Activated naive CD4-positive, alpha-beta T cell treated with anti-CD3 and anti-CD28 coated beads, Interleukin-2, amount 50 U/mL, for 72 hours (primary cell): ENCODE measurements at places on chromosomes 7 and 10. TPM values are rescaled to one million over a fixed set of nuclear protein-coding genes. Genes with fewer than 3 reads are reported as not detected.

- no peak for DNase-seq
Observed at GRCh38 chr7:48337012-48337621, 165.9 kb downstream of the ABCA13 start.

EBLN1 gene
- total RNA-seq, result not detected

DNA sequence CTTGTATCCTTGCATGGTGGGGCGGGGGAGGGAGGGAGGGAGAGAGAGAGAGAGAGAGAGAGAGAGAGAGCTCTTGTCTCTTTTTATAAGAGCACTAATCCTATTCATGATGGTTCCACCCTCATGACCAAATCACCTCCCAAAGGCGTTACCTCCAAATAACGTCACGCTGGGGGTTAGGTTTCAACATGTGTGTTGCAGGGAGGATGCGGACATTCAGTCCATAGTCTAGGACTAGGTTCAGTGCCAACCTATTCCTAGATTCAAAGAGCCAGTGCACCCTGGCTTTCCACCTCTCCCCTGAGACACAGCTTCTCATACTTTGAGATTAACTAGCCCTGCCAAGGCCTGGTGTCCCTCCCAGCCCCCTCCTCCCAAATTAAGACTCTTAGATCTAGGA, 123.0 kb downstream of the GRK5 start:
- no peak for DNase-seq

AKR1C4 gene
- total RNA-seq, result not detected

- no peak for DNase-seq
Observed at GRCh38 chr7:116438267-116438666, 61.3 kb upstream of the CAV2 start.

CPED1 gene
- total RNA-seq, result not detected

DNA sequence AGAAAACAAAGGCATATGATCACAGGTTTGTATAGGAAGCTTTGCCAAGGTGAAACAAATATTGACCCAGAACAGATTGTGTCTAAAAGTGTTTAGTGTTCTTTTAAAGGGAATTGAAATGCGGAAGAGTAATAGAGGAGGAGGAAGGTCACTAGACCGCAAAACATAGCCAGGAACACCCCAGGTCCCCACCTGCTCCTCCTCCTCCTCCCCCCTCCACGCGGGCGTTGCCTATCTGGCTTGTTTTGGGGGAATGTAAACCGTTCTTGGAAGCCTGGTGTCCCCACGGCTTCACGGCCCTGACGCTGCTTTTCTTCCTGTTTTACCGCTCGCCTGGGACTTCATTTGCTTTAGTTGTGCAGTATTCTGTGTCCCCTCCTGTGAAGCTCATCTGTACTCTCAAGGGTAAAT, 81.0 kb upstream of the PFKP start:
- no peak for DNase-seq

DNA sequence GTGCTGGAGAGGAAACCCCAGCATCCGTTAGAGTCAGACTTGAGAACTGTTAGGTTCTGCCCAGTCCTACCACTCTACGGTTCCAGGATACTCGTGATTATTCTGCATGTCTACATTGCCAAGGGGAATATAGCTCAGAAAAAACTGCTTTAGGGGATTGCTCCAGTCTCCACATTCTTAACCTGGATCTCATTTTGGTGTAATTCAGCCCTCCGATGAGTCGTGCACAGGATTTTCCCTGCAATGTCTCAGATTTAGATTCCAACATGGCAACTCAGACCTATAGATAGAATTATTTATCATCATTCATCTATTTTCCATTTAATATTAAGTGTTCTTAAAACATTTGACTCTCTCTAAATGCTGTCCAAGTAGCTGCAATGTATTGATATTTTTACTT, 121.1 kb upstream of the ZEB1 start:
- no peak for DNase-seq

MYH16 gene
- total RNA-seq, result not detected
